ENCODE measurements at places on chromosomes 2 and 18.

DNA sequence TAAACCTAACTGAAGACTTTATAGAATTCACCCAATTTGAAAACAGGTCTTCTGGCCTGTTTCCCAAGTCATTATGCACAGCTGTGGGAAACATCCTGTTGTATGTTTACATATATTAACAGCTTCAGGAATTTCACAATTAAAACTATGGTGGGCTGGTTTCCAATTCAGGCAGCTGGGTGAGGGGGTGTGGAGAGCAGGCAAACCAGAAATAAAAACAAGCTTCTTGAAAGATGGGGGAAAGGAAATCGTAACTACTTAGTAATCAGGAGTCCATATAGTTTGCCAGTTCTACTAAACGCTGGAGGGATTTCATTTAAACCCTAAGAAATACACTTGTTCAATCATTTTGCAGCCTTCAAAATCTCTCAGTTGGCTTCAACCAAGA lies 22.8 kb downstream of the ATP8B1 start:
- no peak for DNase-seq

- DNase-seq: no peak
Observed at GRCh38 chr2:208983486-208983885, 440.4 kb upstream of the MAP2 start.

- DNase-seq: no peak
Observed at GRCh38 chr2:119377294-119377992, 10.7 kb downstream of the DBI start.

DNA sequence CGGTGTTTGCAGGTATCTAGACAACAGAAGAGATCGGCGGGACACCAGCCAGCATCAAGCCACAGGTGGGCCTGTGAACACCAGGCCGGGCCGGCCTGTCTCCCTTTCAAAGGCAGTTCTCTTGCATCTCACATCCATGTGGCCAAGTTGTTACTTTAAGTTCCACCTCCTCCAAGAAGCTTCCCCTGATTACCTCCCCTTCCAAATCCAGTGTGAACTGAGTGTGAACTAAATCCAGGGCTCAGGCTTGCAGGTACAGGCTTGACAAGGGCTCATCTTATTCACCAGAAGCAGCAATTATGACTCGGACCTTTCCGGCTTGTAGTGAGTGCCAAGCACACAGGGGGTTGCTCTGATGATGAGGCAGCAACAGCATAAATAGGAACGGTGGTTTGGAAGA lies 3.9 kb downstream of the CRACDL start:
- no peak for DNase-seq
